ENCODE measurements at places on chromosomes 2 and 18.

GRCh38 chr2:60899892-60900249, 18.5 kb downstream of the REL start:
- DNase-seq, result no peak

DNA sequence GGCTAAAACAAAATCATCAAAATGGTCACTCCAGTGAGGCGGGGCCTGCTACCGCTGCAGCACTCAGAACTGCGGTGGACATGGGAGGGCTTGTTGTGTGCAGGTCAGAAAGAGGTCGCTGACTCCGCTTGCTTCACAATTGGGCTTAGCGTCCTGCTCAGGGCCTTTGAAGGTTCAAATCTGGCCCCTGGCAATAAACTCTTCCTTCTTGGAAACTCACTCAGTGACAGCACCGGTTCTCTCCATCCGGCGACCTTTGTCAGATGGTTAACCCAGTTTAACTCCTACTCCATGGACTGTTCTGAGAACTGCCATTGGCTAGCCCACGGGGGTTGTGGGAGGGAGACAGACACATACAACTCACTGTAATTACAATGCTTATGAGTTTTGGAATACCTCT, 29.0 kb upstream of the LAPTM4A start:
- DNase-seq, result no peak

- no peak for DNase-seq
Measured at GRCh38 chr2:856041-856440, 94.6 kb upstream of the SNTG2 start.

DNA sequence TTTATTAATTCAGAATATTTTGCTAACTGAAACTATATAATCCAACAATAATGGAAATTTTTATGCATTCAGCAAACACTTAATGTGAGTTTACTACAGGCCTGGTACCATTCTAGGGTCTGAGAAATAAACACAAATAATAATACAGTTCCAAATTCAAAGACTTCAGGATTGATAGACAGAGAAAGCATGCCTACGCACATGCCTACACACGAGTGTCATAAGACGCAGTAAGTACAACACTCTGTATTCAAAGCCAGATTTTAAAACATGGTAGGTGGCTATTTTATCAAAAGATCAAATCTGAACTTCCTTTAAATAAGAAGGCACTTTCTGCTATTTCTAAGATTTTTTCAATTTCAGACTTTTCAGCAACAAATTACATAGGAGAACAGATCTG, 346.9 kb downstream of the NCKAP5 start:
- no peak for DNase-seq

DNA sequence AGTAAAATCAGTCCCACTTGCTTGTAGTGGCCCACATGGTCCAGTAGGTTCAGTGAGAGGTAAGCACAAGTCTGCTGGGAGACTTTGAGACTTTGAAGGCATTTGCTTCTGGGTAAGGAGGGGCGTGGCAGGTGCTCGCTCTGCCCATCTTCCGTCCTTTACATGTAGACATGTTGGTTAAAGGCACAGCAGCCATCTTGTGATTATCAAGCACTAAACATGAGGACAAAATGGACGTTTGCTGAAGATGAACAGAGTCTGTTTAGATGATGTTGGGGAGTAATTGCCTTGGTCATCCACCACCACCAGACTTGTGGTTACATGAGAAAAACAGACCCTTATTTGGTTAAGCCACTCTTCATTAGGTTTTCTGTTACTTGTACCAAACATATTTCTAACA, 252.8 kb upstream of the PARD3B start:
- DNase-seq, result no peak

DNA sequence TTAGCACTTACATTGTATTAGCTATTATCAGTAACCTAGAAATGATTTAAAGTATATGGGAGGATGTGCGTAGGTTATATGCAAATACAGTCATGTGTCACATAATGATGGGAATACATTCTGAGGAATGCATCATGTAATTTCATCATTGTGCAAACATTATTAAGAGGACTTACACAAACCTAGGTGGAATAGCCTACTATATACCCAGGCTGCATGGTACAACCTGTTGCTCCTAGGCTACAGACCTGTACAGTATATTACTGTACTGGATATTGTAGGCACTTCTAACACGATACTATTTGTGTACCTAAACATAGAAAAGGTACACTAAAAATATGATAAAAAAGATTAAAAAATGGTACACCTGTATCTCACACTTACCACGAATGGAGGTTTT, 7.9 kb downstream of the RIF1 start:
- DNase-seq, result no peak

GRCh38 chr2:182245963-182246362, 180.9 kb downstream of the PDE1A start:
- no peak for DNase-seq

DNA sequence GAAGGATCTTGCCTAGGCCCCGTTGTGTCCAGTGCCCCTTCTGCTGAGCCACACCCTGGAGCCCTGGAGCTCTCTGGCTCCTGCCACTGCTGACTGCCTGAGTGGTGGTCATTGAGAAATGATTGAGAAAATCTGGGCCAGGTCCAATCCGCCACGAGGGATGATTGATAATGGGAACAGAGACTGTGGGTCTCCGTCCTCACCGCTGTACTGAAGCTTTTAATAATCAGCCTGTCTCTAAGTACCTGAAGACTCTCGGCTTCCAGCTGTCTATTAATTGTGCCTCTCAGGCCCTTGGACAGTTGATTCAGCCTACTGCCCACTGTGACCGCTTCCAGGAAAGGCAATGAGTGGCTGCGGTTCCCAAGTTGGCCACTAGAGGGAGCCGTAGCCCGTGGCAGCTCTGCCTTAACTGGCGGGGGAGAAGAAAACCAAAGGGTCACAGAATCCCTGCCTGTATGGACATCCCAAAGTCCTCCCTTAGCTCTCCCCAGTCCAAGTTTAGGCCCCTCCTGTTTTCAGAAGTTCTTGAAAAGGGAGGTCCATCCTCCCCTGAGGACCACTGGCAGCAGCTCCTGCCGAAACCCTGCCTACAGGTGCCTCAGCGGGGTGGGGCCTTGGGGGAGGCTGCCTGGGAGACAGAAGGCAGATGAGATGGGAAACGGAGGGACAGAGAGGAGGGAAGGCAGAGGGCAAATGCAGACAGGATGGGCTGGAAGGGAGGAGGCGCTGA, 213.6 kb downstream of the TNS1 start:
- DNase-seq, result peak; percentile 79

- DNase-seq, result peak; percentile 52
Measured at GRCh38 chr18:21194871-21195771, 46.9 kb upstream of the GREB1L start.

- DNase-seq, result no peak
Measured at GRCh38 chr18:10566390-10566789, 40.6 kb downstream of the NAPG start.

GRCh38 chr2:33412920-33413319, 63.5 kb upstream of the RASGRP3 start:
- DNase-seq, result peak; percentile 40

GRCh38 chr18:52536039-52536438, 196.0 kb downstream of the DCC start:
- DNase-seq, result no peak

GRCh38 chr18:3645384-3646156, 195.6 kb downstream of the TGIF1 start:
- DNase-seq, result peak; percentile 18

DNA sequence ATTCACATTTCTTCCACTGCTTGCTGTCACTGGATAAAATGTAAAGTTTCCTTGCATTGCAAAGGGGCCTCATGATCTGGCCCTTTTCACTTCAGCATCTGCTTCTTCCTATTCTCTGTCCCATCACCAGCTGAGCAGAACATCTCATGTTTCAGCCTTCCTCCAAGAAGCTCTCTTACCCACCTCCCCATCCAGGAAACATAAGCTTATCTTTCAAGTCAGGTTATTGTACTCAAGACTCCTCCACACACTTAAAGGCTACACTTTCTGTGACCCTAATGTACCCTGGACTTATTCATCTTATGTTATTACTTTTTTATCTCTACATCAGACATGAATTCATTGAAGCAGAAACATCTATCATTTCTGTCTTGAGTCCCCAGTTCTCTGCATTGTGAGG, 230.5 kb downstream of the PMAIP1 start:
- DNase-seq, result no peak

- DNase-seq, result no peak
Measured at GRCh38 chr2:88329815-88330603, 122.5 kb downstream of the FOXI3 start.

- DNase-seq, result no peak
Measured at GRCh38 chr2:101003278-101003775, 1.2 kb downstream of the RPL31 start.

DNA sequence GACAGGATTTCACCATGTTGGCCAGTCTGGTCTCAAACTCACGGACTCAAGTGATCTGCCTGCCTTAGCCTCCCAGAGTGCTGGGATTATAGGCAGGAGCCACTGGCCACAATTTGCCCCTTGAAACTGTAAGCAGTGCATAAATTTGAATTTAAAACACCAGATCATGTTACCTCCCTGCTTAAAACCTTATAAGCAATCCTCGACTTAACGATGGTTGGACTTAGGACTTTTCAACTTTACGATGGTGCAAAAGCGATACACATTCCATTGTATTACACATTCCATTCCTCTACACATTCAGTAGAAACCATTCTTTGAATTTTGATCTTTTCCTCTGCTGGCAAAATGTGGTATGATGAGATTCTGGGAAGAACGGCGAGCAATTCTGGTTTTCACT, 23.2 kb upstream of the EFR3B start:
- DNase-seq, result no peak

DNA sequence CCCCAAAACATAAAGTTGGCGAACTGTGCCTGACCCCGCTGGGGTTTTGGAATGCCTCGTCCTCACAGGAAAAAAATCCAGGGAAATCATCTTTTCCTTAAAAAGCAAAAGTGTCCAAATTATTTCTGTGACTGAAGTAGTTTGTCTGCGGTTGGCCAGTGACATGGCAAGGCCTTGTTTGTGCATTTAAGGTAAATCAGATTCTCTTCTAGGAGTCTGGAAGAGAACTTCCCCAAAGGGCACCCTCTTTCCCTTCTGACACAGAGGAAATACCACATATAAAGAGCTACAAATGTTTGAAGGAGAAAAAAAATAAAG, 737 bp upstream of the CYB5A start:
- DNase-seq, result peak; percentile 7

GRCh38 chr2:53583583-53583982, 184.0 kb upstream of the CHAC2 start:
- DNase-seq, result no peak

- DNase-seq, result no peak
Measured at GRCh38 chr2:240522406-240522805, 35.4 kb downstream of the ANKMY1 start.

DNA sequence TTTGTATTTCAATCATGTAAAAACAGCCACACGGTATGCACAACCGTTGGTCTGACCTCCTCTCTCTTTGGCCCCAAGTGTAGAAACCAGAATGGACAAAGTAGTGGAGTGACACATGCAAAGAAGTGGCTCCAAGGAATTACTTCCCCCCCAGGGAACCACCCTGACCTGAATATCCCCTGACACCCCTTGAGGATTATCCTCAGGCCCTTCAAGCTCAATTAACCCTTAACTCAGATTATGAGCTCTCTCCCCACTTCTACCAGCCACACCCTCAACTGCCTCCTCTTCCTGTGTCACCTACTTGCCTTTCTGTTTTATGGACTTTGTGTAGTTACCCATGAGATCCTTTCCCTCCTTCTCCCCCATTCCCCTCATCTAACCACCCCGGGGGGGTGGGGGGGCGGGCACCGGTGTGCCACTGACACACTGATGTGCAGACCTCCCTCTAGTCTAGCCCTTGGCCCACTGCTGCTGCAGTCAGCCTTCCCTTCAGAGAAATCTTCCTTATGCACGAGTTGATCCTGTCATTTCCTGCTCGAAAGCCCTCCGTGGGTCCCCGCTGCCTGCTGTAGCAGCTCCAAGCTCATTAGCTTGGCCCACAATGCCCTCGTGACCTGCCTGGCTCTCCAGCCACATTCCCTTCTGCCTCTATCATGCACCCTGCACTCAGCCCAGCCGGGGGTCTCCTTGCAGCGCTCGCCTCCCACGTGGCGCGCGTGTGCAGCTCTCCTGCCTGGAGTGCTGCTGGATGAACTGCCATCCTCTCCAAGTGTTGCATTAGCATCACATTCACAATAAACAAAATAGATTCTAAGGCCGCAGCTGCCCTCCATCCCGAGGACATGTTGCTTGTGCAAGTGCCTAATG, 40.1 kb upstream of the TMEM177 start:
- no peak for DNase-seq

- no peak for DNase-seq
Measured at GRCh38 chr2:108616318-108616717, 82.0 kb downstream of the LIMS1 start.

GRCh38 chr2:71670430-71670795, 217.1 kb downstream of the DYSF start:
- no peak for DNase-seq

- no peak for DNase-seq
Measured at GRCh38 chr2:68487773-68488355, 20.5 kb downstream of the APLF start.

GRCh38 chr2:52260904-52261303, 1229.0 kb upstream of the NRXN1 start:
- DNase-seq, result no peak

GRCh38 chr2:214578442-214578841, 167.6 kb downstream of the VWC2L start:
- DNase-seq, result no peak

- DNase-seq, result no peak
Measured at GRCh38 chr2:69307579-69308064, 79.4 kb downstream of the GFPT1 start.

DNA sequence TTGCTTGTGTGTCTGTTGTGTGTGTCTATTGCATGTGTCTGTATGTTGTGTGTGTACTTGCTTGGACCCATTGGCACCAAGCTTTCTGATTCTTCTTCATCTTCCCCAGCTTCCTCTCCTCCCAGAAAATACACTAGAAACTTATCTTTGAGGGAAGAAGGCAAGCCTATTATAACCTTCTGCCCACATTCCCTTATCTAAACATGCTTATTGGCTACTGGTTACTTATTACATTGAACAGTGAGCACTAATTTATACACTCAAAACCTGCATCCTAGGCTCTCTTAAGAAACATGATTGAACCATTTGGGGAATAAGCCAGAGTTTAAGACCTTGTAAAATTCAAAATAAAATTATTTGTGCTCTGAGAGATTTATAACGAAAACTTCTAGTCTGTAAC, 26.5 kb downstream of the SLC9A4 start:
- no peak for DNase-seq

DNA sequence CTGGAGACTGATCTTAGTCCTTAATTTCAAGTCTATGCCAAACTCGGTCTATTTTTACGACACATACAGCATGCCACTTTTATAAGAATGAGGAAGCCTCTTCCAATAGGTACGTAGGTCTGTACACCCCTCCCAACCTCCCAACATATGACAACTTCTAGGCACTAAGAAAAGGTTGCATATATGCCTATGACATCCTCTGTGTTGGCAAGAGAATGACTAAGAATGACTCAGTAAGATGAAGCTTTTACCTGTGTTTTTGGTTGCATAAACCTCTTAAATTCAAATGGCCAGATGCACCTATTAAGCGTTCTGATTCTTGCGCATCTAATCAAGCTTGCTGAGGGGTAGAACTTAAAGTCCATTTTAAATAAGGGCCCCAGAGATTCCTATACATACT, 586.4 kb upstream of the ZEB2 start:
- DNase-seq, result no peak

Measured in inflammatory macrophage (primary cell).